ENCODE measurements at places on chromosomes 5 and 9. TPM values are rescaled to one million over a fixed set of nuclear protein-coding genes. Genes with fewer than 3 reads are reported as not detected.

DNA sequence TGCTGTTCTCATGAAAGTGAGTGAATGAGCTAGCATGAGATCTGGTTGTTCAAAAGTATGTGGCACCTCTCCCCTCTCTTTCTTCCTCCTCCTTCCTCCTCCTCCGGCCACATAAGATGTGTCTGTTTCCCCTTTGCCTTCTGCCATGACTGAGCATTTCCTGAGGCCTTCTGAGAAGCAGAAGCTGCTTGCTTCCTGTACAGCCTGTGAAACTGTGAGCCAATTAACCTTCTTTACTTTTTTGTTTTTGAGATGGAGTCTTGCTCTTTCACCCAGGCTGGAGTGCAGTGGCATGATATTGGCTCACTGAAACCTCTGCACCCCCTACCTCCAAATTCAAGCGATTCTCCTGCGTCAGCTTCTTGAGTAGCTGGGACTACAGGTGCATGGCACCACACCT lies 6.1 kb downstream of the S100Z start:
- no peak for DNase-seq

GRCh38 chr9:118038713-118039112 lies 334.5 kb downstream of the TLR4 start:
- DNase-seq = no peak

- DNase-seq = no peak
Observed at GRCh38 chr9:1913631-1914330, 101.4 kb upstream of the SMARCA2 start.

GRCh38 chr5:125199373-125199772 lies 452.9 kb upstream of the ZNF608 start:
- DNase-seq = no peak

DNA sequence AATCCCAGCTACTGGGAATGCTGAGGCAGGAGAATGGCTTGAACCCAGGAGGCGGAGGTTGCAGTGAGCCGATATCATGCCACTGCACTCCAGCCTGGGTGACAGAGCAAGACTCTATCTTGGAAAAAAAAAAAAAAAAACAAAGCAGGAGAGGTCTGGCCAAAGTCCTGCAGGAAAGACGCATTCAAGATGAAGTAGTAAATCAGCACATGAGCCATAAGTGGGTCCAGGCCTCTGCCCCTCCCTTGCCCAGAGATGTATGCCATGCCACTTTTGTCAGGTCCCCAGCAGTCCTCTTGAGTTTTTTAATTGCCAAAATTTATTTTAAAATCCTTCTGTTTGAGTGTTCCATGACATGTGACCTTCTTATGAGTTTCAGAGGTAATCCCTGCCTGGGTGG lies 8.5 kb upstream of the PHF19 start:
- DNase-seq = no peak

DNA sequence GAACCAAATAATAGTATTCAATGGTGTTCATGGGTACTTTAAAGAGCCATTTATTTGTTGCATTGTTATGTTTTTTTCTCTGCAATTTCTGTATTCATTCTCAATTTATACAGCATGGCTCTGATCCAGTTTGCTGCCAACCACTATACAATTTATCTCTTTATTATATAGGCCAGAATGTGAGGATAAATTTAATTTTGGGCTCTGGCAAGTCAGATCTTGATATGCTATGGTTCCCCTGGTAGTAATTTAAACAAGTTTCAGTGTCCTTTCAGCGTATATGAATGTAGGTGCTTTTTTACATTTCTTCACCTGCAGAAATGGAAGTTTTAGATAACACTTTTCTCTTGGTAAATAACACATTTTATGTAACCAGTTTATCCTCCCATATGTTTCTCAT lies 1118.0 kb upstream of the SEMA6A start:
- no peak for DNase-seq

- no peak for DNase-seq
Observed at GRCh38 chr5:61177716-61178115, 15.4 kb upstream of the SMIM15 start.

The IL33 gene
- total RNA-seq = not detected

The QSOX2 gene
- 39.3 TPM for total RNA-seq

The ADGRD2 gene
- total RNA-seq = 0.26 TPM

Measured in Caki2 (cell line).